ENCODE measurements at places on chromosomes 4 and X.
A peak's percentile ranks its signal among the peaks of the same experiment; 100 is the strongest.

- peak; percentile 11 for DNase-seq
Observed at GRCh38 chr4:135244056-135244455, 1042.5 kb upstream of the PABPC4L start.

DNA sequence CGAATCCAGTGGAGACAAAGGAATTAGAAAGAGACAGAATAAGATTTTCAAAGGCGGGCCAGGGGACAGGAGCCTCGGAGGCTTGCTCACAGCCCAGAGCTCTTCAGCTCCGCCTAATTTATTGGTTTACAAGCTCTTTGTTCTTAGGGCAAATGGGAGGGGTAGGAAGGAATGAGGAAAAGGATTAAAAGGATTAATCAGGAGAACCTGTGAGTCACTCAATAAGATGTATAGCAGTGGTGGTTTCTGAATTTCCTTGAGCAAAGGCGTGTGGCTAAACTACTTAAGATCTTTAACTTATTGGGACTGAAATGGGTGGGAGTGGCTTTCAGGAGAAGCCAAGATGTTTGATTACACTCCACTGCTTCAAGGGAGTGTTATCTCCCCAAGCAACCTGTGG is 456.0 kb upstream of the SPANXN1 start:
- peak; percentile 4 for DNase-seq

- DNase-seq = no peak
Observed at GRCh38 chr4:113740857-113741379, 20.6 kb downstream of the CAMK2D start.

- no peak for DNase-seq
Observed at GRCh38 chrX:82320569-82320968, 1118.7 kb downstream of the SH3BGRL start.

DNA sequence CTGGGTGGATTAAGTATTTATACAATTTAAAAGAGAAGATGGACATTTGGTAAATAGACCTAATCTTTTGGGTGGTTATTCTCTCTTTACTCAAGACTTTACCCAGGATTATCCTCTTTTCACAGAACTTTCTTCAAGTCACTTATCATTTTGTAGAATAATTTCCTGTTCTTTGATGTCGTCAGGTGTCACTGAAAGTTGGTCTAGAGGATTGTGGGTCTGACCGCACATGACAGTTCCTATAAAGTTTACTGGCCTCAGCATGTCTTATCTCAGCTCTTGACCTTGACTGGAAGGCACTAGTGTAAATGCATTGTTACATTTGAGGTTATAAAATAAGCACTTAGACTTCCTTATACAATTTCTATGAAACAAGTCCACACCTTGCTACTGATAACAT is 139.9 kb upstream of the SLC4A4 start:
- no peak for DNase-seq

- peak; percentile 42 for DNase-seq
Observed at GRCh38 chr4:87030755-87031441, 96.1 kb downstream of the AFF1 start.

DNA sequence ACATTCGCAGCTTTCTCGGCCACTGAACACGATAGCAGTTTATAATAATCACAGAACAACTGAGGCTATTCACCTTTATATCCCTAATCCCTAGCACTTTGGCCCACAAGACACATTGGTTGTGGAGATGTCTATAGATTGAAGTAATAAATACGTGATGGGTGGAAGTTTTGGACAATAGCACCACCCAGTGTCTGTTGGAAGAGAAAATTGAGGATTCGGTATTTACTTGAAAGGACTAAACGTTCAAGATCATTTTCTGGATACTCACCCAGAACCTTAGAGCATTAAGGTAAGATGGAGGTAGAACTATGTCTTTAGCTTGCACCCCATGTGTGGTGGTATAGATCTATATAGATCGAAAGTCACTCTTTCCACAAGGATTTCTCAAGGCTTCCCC is 787 bp upstream of the TMSB15A start:
- DNase-seq = peak; percentile 3

GRCh38 chr4:3330707-3331106 is 37.9 kb downstream of the RGS12 start:
- DNase-seq = no peak

DNA sequence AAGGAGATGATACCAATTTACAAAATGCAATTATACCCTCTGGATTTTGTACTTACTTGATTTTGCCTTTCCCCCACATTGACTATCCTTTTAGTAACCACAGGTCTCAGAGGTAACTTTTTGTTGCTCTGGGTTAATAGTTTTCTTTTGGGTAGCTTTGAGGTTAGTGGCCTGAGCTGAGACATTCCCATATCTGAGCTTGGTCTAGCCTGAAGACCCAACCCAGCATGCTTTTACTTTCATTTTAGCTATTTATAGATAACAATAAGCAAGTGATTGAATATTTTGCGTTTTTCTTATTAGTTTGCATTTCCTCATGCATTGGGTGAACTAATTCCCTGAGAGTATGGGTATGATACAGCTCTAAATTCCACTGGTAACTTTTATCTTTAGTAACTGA is 11.8 kb downstream of the HTN1 start:
- DNase-seq = no peak

DNA sequence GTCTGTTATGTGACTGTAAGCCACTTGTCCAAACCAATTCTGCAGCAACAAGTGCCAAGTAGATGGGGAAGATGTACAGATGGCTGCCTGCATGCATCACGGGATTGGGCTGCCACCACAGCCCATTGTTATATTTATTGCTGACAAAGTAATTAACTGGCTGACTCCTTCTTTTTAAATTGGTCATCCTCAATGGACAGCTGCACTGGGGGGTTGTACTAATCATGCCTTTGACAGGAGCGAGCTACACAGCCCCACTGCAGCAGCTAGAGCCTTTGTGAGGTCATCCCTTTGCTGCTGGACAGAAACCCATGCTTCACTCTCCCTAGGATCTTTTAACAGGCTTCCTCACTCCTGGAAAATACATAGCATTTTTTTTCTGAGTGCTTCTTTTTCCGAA is 146.7 kb upstream of the CXXC4 start:
- no peak for DNase-seq

DNA sequence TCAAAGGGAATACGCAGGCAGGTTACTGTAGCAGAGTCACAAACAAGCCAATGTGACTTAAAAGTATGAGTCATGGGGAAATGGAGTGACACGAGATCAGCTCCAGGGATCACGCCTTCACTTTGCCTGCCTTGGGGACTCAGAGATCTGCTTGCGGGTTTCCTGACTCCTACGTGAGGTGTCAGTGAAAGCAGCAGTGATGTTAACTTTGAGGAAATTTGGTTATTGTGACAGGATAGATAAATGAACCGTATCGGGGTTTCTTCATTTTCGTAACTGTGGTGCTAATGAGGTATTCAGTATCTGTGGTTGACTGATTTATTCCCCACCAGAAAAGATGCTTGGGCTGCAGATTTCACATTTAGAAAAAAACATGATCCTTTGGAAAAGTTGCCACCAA is 383.3 kb upstream of the ZFP42 start:
- DNase-seq = no peak

- DNase-seq = no peak
Observed at GRCh38 chr4:183831683-183832082, 73.4 kb upstream of the STOX2 start.

DNA sequence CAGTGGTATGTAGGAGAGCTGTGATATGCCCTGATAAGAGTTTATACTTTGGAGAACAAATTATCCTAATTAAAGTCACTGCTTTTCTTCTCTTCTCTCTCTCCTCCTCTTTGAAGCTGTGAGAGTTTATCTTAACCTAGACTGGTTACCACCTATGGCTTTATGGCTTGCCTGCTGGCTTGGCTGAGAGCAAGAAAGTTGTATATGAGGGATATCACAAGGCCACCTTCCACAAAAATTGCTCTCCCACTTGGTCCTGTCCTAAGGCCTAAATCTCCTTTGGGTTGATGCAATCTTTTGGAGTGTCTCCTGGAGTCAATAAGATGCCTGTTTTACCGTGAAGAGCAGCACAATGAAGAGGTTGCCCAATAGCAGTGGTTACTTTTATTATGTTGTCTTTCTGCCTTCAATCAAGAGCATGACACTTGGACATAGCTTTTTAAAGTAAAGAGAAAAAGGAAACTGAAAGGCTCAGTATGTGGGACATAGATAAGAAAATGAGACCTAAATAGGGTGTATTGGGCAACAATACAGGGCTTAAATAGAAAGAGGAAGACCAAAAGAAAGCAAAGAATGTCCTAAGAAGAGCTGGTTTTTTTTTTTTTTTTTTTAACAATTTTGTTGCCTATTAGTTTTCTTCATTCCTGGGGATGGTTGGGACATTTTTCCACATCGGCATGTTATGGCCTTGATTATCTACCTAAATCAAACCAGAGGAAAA is 9.2 kb downstream of the GUCY1A1 start:
- peak; percentile 38 for DNase-seq

DNA sequence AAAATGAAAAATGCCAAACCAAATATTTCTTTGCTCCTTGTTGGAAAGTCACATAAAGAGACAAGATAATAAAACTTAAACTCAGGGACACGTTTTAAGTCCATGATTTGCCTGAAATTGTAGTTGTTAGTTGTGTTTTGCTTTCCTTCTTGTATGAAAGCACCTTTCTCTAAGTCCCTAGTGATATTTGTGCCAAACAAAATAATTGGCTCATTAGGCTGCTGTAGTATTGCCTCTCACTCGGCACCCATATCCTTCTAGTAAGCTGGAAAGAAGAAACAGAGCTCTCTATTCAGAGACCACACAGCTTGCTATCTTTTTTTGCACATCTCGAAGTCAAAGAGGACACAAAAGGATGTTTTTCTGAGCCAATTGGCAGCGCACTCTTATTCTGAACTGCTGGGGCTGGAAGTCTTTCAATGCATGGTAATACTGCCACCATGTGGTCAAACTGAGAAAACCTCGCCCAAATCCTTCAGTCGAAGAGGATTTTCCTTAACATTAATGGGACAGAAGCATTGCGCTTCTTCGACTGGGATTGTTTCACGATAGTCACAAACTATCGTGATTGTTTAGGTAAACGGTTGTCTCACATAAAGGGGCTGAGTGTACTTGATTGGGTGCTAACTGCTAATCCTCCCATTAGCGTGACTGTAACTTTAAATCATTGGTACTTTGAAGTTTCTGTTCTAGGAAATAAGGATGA is 571.9 kb upstream of the LCORL start:
- peak; percentile 71 for DNase-seq

DNA sequence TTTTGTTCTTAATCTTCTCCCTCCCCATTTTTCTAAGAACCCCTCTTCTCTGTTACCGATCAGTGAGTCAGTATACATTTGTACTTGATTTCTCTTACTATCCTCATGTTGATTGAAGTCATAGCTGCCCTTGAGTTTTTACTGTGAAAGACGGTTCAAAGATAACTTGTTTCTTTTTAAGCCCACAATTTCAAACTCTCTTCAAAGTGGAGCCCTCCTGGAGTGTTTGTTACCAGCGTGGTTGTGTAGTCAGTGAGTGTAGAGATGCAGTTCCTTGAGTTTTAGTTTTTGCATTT is 7.9 kb downstream of the PPP1R3F start:
- DNase-seq = no peak

DNA sequence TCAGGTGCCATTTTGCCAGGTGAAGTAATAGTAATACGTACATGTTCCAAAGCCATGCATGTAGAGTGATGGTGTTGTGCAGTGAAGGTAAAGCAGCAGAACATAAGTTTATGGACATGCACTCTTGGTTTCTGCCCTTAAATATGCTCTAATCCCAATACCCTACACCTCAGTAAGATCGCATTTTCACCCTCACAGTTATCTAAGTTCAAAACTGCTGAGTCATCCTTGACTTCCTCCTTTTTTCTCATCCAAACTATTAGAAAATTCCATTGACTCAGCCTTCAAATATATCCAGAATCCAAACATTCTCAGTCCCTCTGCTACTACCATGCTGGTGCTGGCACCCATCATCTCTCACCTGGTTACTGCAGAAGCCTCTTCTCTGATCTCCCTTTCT is 652.9 kb upstream of the IGFBP7 start:
- no peak for DNase-seq

- peak; percentile 25 for DNase-seq
Observed at GRCh38 chr4:184699941-184700340, 34.0 kb downstream of the CENPU start.

- no peak for DNase-seq
Observed at GRCh38 chr4:183760326-183760725, 101.2 kb downstream of the TRAPPC11 start.
